Mucosa of descending colon (tissue), 3 donors: ENCODE measurements at places on chromosomes 6 and 20. TPM values are rescaled to one million over a fixed set of nuclear protein-coding genes. Genes with fewer than 3 reads are reported as not detected.
A peak's percentile ranks its signal among the peaks of the same experiment; 100 is the strongest.

SIGLEC1 gene
- total RNA-seq: 12.2 TPM

ARMH2 gene
- total RNA-seq: not detected

RCAN2 gene
- 6.6 TPM for total RNA-seq

TMEM14C gene
- 96.3 TPM for total RNA-seq

SLC25A27 gene
- 19.4 TPM for total RNA-seq

EBF4 gene
- total RNA-seq: 3.6 TPM

ENPP5 gene
- 1.5 TPM for total RNA-seq

HRH3 gene
- 0.09 TPM for total RNA-seq

GRCh38 chr6:39124114-39124513 lies 9.1 kb upstream of the SAYSD1 start:
- no peak for DNase-seq

DNA sequence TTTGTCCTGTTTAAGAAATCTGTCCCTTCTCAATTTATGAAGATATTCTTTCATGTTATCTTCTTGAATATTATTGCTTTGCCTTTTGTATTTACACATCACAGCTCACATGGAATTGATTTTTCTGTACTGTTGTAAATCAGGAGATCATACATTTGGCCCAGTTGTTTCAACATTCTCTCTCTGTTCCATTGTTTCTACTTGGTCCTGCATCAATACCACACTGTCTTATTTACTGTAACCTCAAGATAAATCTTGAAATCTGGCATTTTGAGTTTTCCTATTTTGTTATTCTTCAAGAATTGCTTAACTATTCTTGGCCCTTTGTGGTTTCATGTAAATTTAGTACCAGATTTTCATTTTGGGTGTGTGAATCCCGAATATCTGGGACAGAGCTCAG lies 121.7 kb upstream of the CCN2 start:
- no peak for DNase-seq

DNA sequence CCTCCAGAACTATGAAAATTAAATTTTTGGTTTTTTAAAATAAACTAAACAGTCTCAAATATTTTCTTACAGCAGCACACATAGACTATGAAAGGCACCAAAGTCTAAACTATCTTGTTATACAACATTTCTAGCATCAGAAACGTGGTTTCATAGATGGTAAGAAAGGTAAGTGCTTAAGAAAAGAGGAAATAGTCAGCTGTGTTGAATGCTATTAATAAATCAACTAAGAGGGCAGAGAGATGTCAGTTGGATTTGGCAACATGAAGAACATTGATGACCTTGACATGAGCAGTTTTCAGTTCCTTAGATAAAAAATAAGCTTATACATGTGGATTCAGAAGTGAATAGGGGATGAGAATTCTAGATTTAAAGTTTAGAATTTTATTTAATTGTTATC lies 113.6 kb downstream of the RFX6 start:
- no peak for DNase-seq

DNA sequence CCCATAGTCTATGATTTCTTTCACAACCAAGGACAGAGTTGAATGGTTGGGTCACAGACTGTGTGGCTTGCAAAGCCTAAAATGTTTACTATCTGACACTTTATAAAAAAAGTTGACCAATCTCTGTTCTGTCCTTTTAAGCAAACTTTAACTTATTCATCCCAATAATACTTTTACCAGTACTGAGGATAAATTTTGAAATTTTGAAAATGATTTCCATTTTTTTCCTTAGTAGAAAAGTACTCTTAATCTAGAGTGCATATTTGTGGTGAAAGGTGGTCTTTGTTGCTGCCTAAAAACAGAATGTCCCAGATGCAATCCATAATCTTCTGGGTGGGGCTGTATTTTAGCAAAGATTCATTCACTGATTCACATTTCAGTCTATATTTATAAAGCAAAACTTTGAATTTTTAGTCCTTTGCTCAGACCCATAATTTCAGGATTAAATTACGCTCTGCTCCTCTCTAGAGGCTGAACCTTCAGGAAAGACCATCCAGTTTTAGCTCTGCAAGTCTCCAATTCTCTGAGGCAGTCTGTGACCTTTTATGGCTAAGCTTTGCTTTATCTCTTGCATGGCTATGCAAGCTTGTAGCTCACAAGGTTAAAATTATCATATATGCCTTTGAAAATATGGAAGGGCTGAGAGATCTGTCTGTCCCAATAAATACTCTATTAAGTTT lies 573.5 kb downstream of the COL12A1 start:
- no peak for DNase-seq

- DNase-seq: no peak
Measured at GRCh38 chr6:133610227-133610840, 278.6 kb upstream of the TCF21 start.

GRCh38 chr6:33642897-33643296 lies 21.8 kb downstream of the ITPR3 start:
- no peak for DNase-seq

GRCh38 chr20:59718071-59718470 lies 113.7 kb downstream of the PHACTR3 start:
- no peak for DNase-seq

GRCh38 chr6:149940672-149940982 lies 1.2 kb upstream of the ULBP2 start:
- DNase-seq: no peak

- no peak for DNase-seq
Measured at GRCh38 chr20:21387528-21387927, 9.8 kb downstream of the NKX2-4 start.

GRCh38 chr6:125574604-125575003 lies 174.8 kb upstream of the HEY2 start:
- DNase-seq: no peak

DNA sequence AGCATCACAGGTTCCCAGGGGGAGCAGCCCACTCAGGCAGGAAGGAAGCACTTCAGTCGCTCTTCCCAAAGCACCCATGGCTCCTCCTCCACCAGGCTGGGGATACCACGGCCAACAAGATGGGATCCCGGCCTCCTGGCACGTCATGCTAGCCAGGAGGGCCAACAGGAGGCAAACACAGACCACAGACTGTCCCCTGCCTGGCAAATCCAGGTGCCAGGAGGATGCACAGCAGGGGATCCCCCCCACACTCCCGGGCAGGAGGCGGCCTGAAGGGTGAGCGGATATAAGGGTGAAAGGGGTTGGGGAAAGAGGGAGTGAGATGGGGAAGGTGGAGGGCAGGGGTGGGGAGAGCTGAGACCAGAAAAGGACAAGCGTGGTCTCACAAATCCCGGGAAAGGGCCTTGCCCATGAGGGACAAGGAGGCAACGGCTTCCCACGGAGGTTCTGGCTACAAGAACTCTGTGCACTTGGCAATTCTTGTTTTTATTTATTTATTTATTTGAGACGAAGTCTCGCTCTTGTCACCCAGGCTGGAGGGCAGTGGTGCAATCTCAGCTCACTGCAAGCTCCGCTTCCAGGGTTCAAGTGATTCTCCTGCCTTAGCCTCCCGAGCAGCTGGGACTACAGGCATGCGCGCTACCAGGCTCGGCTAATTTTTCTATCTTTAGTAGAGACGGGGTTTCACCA lies 7.2 kb downstream of the PXDC1 start:
- DNase-seq: no peak

DNA sequence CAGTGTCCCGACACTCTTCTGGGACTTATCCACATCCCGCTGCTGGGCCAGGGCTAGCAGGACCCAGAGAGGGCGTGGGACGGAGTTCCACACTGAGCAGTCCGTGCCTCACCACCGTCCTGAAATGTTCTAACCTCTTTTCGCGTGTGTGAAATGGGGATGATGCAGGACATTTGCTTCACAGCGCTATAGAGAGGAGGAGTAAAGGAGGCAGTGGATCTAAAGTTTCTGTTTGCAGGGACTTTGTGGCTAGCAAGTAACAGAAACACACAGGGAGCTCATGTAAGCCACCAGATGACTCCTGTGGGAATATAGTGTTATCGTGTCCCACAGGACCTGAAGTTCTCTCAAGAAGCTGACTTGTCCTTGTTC lies 634 bp downstream of the ITPA start:
- no peak for DNase-seq

GRCh38 chr6:169723991-169724493 lies 258 bp downstream of the PHF10 start:
- DNase-seq: peak; percentile 66
